ENCODE measurements at places on chromosomes 3 and 15.
A peak's percentile ranks its signal among the peaks of the same experiment; 100 is the strongest.

GRCh38 chr3:162729686-162730085 is 1233.1 kb downstream of the OTOL1 start:
- peak; percentile 26 for DNase-seq

DNA sequence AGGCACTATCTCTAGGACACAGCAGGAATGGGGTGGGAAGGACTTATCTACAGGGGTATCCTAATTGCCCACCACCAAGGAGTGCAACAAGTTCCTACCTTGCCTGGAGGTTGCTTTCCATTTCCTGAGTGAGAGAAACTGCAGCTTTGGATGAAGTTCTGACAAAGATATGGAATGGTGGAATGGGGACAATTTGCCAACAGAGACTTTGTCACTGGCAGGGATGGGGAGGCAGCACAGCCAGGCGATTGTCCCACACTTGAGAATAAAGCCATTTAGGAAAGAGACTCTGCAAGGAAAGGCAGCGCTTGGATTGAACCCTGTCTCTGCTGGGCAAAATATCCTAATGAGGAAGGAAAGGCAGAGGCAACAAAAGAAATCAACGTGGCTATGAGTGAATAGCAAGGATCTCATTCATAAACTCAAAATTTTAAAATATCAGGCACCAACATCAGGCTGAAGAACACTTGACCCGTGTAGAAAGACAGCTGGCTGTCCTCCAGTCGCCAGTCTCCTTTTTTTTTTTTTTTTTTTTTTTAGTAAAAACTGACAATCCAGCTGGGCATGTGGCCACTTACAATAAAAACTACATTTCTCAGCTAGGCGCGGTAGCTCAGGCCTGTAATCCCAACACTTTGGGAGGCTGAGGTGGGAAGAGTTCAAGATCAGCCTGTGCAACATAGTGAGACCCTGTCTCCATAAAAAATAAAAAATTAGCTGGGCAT is 31.6 kb upstream of the PDE8A start:
- peak; percentile 52 for DNase-seq

DNA sequence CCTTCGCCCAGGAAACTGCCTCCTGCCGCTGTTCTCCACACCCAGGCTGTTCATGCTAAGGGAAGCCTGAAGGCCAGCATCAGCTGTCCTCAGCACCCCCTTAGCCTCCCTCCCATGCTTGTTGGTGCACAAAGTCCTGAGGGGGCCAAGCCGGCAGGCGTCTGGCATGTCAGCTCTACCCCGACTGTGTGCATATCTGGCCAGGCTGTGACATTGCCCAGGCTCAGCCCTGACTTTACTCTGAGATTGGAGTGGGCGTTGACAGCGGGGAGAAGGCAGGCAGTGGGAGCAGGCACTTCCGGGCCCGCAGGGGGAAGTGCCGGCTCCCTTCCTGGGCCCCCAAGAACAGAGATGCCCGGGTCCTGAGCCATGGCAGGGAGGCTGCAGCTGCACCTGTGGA is 492.2 kb downstream of the AGBL1 start:
- no peak for DNase-seq

DNA sequence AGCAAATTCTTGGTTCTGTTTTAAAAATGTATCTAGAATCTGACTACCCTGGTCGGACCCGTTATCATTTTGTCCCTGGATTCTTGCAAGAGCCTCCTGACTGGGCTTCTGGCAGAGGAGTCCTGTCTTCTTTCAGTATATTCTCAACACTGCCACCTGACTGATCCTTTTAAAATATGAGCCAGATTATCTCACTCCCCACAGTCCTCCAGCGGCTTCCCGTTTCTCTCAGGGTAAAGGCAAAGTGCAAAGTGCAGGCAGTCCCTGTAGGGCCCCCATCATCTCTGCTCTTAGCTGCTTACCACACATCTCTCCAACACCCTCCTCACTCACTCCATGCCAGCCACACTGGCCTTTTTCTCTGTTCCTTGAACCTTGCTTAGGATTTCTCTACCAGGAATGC is 28.4 kb downstream of the CRTC3 start:
- DNase-seq = no peak

GRCh38 chr15:63504979-63505841 is 817 bp downstream of the USP3 start:
- no peak for DNase-seq

All from osteoblast (primary cell).